Activated T-cell treated with anti-CD3 and anti-CD28 coated beads, Interleukin-2, amount 50 U/mL, for 72 hours (primary cell): ENCODE measurements at places on chromosomes 2 and 18.

GRCh38 chr2:27309651-27310050, 1.4 kb upstream of the UCN start:
- DNase-seq, result no peak

DNA sequence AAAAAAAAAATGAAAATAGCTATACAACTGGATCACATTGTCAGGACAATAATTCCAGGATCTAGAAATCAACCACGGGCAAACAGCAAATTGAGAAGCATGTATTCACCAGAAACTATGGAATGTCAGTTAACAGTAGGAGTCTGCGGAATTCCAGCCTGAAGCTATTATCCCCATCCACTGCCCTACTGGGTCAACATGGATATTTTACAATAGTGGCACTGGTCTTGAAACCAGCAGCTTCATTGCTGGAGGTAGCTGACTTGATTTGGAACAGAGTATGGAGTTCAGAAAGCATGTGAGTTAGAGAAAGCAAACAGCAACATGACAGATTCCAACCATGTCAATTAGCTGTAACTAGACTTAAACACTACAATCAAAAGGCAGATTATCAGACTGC, 55.7 kb upstream of the PDE1A start:
- DNase-seq, result no peak

DNA sequence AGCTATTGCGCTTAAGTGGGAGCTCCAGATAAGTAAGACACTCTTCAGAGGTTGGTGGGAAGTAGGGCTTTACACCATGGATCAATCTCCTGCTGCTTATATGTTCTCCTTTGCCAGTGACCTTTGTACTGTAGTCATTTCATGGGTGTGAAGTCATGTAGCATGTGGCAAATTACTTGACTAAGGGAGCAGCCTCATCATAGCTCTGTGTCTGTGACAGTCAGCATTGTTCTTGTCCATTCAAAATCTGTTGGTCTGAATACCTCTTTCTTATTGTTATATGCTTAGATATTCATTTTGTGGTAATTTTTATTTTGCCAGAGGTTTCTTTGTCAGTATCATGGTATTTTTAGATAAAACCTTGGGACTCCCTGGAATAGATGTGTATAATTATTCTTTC, 18.2 kb downstream of the SLC4A1AP start:
- no peak for DNase-seq

GRCh38 chr2:239312741-239313667, 87.8 kb downstream of the HDAC4 start:
- no peak for DNase-seq

DNA sequence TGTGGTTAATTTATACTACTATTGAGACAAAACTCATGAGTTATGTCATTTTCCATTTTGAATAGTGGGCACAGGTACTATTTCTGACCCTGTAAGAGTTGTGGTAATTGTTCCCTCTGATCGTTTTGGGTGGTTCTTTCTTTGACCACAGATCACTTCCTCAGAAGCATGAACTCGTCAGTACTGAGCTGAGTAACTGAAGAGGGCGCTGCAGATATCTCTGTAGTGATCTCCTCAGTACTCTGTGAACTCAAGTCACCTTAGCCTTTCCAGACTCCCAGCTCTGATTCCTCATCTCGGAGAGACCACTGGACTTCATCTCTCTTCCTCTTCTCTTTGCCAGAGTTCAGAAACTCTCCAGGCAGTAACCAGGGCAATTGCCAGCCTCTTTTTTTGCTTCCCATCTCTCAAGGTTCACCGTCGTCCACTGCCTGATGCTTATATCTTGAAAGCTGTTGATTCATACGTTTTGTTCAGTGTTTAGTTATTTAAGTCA, 9.4 kb upstream of the IL1RL1 start:
- DNase-seq, result peak; percentile 79

GRCh38 chr2:80700961-80701360, 396.4 kb upstream of the LRRTM1 start:
- DNase-seq, result no peak

GRCh38 chr2:218805627-218806026, 23.7 kb downstream of the CYP27A1 start:
- DNase-seq, result no peak

- no peak for DNase-seq
These were observed 39.1 kb downstream of the NFATC1 start for GRCh38 chr18:79434607-79435401.

GRCh38 chr2:109399066-109399465, 214.7 kb downstream of the SEPTIN10 start:
- DNase-seq, result no peak

DNA sequence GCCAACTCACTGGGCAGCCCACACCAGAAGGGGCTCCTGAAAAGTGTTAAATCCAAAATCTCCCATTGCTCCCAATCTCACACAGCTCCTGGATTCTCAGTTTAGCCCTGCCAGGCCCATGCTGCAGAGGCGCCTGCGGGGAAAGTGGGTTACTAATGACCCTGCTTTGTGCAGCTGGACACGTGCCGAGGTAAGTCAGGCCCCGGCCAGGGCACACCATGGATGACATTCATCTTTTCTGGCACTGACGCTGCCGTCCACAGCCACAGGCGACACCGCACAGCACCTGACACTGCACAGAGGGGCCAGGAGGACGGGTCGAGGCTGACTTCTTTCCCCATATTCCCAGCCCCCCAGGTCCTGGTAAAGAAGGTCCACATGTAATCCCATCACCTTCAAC, 193.5 kb downstream of the EIPR1 start:
- no peak for DNase-seq

GRCh38 chr2:191977754-191978153, 130.9 kb upstream of the CAVIN2 start:
- DNase-seq, result no peak

DNA sequence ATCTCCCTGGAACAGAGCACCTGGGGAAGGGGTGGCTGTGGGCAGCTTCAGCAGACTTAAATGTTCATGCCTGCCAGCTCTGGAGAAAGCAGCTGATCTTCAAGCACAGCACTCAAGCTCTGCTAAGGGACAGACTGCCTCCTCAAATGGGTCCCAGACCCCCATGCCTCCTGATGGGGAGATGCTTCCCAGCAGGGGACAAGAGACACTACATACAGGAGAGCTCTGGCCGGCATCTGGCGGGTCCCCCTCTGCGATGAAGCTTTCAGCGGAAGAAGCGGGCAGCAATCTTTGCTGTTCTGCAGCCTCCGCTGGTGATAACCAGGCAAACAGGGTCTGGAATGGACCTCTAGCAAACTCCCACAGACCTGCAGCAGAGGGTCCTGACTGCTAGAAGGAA, 294.8 kb downstream of the RND3 start:
- DNase-seq, result no peak

- DNase-seq, result peak; percentile 38
These were observed 91.8 kb downstream of the TGIF1 start for GRCh38 chr18:3541549-3542386.

- no peak for DNase-seq
These were observed 172.3 kb downstream of the ASXL3 start for GRCh38 chr18:33750366-33750765.

- DNase-seq, result no peak
These were observed 782 bp downstream of the FAM228B start for GRCh38 chr2:24123922-24124580.

- no peak for DNase-seq
These were observed 11.8 kb upstream of the ATOH8 start for GRCh38 chr2:85741833-85742455.

DNA sequence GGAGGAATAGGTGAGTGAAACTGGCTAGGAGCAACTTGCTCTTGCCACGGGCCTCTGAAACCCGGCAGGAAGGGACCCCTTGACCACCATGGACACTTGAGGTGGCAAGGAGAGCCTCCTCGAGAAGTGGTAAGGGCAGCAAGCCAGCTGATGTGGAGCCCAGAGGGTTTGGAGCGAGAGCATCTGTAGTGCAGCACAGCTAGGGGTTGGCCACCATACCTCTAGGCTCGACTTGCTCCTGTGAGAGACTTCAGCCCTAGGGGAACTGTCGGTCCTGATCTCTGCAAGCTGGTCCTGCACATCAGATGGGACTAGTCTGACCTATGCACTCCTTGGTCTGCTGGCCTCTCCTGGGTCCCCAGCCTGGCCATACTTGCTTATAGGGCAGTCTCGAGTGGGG, 158.4 kb downstream of the CCDC178 start:
- DNase-seq, result no peak

- no peak for DNase-seq
These were observed 158.2 kb downstream of the STK39 start for GRCh38 chr2:168089200-168089599.

- no peak for DNase-seq
These were observed 114.8 kb downstream of the ACAA2 start for GRCh38 chr18:49698525-49699025.

- DNase-seq, result no peak
These were observed 59.1 kb upstream of the PGAP1 start for GRCh38 chr2:196985511-196986183.

DNA sequence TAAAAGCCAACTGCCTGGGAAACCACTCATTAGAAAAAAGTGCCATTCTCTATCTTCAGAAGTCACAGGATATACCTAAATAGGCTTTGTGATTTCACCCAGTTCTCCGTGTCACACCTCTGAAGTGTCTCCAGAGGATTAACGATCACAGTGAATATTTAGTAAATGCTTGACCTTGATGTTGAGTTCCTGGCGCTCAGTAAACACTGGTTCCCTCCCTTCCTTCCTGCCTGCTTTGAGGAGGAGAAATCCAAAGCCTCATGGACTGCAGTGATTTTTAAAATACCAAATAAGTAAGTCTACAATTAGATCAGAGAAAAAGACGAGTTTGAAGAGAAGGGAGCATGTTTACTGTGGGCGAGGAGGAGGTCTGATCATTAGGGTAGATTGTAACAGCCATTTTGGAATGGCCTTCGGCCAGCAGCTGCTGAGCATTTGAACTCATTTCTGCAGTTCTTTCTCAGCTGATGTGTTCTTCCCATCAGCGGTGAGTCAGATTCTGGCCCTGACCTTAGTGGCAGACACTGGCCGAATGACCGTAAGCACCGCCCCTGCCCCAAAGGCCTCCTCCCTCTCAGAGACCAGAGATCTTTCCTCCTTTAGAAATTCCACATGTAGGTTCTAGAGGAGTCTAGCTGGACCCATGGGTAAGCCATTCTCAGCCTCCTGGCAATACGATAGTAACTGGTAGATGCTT, 62.1 kb upstream of the SLC16A14 start:
- DNase-seq, result no peak

DNA sequence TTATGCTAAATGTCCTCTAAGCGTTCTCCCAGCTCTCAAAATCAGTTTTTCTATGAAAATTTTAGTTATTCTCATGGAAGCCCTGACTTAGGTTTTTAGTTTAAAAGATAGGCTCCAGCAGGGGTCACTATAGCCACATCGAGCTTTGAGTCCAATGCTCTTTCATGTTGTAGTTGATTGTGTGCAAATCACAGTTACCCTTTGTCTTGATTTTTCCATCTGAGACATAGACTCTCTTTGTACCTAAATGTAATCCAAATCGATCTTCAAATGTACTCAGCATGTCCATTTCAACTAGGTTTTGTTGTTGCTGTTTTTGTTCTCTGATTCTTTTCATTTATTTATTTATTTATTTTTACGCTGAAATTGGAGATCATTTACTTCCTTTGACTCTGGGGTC, 26.4 kb upstream of the MSTN start:
- DNase-seq, result peak; percentile 44

DNA sequence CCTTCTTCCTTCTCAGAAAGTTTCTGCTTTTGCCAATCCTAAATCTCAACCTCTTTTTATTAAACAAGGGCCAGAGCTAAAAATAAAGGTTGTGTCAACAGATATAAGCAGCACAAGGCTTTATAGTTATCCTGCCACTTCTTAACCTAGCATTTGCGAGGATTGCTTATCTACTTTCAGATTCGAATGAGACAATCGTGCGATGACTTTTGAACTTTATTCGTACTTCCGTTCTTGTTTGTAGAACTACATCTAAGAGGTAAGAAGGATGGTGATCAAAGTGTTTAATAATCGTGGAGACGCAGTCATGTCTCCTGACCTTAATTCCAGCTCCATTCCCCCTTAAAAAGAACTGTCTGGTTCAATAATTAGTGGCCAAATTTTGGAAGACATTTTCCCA, 578.6 kb downstream of the PIK3C3 start:
- DNase-seq, result no peak

DNA sequence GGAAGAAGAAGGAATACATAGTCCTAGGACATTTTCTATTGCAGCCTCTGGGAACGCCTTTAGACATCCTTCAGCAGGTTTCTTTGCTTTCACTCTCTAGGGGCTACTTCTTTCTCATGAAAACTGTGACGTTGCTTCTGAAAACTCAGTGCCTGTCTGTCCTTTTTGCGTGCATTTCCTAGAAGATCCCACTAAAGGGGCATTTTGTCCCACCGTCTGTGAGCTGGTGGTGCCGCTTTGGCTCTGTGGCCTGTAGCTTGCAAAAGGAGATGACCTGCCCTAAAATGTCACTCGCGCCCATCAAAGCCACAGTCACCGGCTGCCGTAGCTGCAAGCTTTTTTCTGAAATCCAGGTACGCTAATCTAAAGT, 579 bp downstream of the STAT4 start:
- no peak for DNase-seq

- no peak for DNase-seq
These were observed 67.5 kb downstream of the ZEB2 start for GRCh38 chr2:144452169-144452988.

GRCh38 chr2:7745369-7745768, 828.2 kb downstream of the RNF144A start:
- DNase-seq, result no peak

DNA sequence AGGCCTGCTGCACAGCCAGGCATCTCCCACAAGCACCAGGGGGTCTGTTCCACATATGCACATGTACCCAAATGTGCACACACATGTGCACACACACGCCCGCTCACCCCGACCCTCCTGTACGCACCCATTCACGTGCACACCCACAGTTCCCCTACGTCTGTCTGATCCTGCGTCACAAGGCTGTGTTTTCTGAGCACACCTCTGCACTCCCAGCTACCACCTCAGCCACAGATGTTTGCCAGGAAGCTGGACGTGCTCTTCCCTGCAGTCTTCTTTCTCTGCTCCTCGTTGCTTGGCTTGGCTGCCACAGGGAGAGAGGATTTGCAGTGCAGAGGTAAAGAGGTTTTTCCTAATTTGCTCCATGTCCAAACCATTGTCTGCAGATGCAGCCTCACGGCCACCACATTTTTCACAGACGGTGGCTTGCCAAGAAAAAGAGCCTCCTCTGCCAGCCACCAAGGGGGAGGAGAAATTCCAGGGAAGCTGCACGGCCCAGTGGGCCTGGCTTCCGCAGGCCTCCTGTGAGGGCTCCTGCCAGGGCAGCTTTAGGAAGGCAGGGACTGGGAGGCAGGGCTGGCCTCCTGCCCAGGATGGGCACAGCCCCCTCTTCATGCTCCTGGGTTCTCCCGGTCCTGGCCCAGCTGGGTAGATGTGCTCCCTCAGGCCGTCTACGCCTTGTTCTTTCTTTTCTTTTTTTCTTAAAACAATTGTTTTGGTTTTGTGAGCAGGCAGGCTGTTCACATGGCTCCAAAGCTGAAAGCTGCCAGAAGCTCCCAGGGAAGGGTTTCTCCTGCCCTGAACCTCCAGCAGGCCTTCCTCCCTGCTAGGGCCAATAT, 29.3 kb upstream of the HS6ST1 start:
- DNase-seq, result no peak

GRCh38 chr2:176637486-176638166, 368.4 kb downstream of the MTX2 start:
- peak; percentile 9 for DNase-seq

- no peak for DNase-seq
These were observed 398.8 kb downstream of the GALR1 start for GRCh38 chr18:77648411-77648810.

GRCh38 chr2:23055251-23055650, 329.7 kb upstream of the KLHL29 start:
- DNase-seq, result no peak
